ENCODE measurements at places on chromosomes 7 and 10.

GRCh38 chr7:155971180-155971770 lies 159.0 kb upstream of the SHH start:
- no peak for DNase-seq

DNA sequence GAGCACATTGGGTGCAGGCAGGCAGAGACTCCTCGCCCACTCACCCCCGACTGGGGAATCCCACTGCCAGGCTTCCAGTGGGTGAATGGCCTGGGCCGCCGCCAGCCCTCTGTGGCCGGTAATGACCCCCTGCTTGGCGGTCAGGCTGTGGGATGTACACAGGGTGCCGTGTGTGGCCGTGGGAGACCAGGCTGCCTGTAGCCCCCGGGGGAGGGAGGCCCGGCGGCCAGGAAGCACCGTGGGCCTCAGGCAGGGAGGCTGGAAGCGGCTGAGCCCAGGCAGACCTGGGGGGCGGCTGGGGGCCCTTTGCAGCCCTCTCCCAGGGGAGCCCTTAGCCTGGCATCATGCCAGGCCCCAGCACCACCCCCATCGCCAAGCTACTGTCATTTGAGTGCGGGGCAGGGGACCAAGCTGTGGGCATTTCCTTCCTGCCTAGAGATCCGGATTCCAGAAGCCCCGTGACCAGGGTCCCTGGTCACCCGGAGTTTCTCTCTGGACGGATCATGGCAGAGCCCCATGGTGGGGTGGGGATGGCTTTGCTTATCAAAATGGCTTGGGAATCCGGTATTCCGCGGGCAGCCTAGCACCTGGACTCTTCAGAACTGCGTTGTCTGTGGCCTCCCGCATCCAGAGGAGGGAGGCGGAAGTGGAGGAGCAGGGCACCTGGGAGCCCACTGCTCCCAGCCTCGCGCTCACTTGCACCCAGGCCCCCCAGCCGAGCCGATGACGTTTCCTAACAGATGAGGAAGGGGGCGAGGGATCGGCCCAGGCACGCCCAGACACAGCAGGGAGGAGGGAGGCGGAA lies 1.1 kb downstream of the TTYH3 start:
- DNase-seq, result peak; percentile 47

DNA sequence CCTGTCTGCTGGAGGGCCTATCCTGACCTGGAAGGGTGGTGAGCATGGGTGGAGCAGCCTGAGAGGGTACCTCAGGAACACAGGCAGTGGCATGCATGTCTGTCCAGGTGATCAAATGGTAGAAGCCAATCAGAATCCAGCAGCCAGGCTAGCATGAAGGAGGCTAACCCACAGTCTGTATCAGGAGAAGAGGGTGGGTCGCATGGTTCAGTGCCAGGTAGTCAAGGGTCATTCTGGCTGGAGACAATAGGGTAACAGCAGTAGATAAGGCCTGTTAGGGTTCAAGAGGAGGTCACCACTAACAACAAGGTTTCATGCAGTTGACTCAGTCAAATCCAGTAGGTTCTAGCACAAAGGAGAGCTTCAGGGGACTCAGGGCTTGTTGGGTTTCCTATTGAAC lies 10.4 kb downstream of the ALDH18A1 start:
- no peak for DNase-seq

- DNase-seq, result no peak
Observed at GRCh38 chr7:94623820-94624219, 32.1 kb downstream of the SGCE start.

DNA sequence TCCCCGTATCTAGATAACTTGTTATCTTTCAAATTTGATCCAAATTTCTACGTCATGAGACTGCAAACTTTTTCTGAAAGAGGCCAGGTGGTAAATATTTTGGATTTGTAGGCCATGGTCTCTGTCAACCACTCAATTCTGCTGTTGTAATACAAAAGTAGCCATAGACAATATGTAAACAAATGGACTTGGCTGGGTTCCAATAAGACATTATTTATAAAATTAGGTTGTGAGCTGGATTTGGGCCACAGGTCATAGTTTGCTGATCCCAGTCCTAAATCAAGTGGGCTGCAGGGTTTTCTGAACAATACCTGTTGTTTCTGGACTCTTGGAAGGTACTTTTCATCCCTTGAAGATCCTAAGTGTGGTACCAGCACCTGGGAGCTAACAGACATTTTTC lies 1178.0 kb downstream of the SORCS1 start:
- no peak for DNase-seq

GRCh38 chr10:117555863-117556262 lies 13.3 kb downstream of the EMX2 start:
- no peak for DNase-seq

DNA sequence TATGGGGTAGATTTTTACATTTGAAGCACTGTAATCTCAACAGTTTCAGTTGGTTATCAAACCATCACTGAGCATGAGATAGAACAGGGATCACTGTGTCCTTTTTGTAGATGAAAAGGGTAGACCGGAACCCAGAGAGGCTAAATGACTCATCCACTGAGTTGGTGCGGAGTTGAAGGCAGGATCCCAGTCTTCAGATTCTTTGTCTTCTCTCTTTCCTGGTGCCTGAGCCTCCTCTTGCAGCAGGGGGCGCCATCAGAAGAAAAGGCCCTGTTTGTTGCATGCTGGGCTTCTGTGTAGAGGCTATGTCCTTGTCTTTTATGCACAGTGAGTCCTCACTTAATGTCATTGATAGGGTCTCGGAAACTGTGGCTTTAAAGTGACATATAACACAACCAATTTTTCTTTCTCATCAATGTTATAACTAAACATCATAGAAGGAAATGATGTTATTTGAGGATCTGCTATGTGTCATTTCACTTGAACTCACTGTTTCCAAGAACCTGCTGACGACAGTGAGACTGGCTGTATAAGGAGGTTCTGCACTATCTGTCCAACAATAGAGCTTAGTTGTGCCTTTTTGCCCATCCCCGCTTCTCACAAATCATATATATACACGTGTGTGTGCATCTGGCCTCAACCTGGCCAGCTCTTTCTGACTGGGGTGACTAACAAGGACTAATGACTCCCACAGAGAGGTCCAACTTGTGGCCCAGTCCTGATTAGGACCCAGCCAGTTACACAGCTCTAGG lies 14.3 kb downstream of the ZNF282 start:
- peak; percentile 85 for DNase-seq

GRCh38 chr7:121085922-121086321 lies 97.4 kb downstream of the CPED1 start:
- no peak for DNase-seq

DNA sequence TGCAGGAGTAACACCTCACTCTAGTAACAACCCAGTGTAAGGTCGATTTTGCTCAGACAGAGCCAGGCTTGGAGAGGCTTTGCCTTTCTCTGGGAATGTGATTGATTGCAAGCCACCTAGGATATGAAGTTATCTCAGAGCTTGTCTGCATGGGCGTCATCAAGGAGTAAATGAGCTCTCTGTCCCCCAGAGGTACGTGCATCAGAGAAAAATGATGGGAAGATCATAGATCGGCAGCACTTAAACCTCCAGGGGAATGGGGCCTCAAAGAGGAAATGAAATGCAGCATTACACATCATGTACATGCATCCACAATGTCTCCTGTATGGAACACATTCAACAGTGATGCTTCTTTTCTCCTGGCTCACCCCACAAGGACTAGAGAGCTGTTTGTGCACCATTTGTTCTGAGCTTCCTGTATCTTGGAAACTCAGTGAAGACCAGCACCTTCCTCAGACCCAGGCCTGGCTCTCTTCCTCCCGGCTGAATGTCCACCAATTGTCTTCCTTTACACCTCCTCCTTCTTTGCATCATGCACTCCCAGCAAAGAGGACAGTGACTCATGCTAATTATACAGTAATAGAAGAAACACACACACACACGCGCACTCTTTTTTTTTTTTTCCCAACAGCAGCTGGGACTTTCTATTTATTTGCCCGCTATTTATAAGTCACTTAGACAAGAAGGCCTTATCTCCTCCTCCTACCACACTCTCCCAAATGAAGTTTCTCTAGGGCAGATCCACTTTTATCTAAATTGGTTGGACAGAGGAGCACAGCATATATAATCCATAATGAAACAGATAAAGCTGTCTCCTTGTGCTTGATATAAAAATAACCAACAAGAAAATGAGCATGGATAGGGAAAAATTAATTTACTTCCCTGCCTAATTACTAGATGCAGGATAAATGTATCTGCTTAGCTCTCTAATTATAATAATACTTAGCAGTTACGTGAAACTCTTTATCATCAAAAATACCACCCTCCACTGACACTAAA lies 990.7 kb downstream of the CCSER2 start:
- DNase-seq, result no peak

DNA sequence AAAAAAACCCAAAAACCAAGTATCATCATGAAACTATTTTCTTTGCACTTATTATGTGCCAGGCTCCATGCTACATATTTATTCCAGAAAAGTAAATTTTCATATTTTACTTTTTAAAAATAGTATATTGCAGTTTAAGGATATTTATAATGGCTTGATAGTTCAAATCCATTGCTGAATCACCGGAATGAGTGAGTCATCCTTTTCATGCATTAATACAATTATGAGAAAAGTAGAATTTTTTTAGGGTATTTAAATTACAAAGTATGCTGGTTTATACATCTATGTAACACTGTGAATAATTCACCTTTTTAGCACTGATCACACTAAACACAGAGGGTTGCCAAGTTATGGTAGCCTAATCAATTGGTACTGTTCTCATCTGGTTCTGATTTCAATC lies 54.3 kb downstream of the SLC16A9 start:
- no peak for DNase-seq

DNA sequence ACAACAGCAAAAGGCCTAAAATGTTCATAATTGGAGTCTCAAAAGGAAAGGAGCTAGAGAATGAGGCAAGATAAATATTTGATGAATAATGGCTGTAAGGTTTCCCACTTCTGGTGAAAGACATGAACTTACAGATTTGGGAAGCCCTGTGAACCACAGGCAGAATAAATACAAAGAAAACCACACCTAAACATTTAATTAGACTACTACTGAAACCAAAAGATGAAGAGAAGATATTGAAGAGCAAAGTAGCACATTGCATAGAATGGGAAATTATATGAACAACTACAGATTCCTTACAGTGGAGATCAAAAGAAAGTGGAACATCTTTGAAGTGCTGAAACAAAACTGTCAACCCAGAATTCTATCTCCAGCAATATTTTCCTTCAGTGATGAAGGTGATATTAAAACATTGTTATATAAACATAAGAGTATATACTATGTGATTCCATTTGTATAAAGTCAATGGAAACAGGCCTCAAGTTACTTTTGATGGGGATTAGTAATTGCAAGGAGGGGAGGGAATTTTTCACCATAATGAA lies 191.3 kb upstream of the KAT6B start:
- DNase-seq, result no peak

GRCh38 chr7:23261843-23262452 lies 15.4 kb downstream of the GPNMB start:
- peak; percentile 57 for DNase-seq

DNA sequence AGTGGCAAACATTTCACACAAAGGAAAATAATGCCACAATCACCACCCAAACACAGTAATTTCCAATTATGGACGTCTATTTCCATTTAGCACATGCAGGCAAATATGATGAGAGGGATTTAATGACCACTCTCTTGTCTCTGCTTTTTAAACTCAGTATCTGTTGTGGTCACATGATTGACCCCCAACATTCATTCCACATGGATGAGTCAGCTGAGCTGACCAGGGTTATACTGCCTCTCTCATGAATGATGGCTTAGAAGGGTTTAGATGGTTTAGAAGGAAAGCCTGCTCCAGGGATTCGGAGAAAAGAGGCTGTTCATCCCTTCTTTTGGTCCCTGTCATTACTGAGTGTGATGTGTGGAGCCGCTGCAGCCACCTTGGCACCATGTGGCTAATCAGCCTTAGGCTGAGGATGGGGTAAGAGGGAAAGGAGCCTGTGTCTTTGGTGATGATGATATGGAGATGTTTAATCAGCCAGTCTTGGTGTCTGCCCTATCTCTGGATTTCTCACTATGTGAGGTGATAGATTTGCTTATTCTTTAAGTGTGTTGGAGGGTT lies 38.2 kb upstream of the JAKMIP3 start:
- no peak for DNase-seq

- DNase-seq, result no peak
Observed at GRCh38 chr10:62912086-62912485, 95.9 kb upstream of the EGR2 start.

DNA sequence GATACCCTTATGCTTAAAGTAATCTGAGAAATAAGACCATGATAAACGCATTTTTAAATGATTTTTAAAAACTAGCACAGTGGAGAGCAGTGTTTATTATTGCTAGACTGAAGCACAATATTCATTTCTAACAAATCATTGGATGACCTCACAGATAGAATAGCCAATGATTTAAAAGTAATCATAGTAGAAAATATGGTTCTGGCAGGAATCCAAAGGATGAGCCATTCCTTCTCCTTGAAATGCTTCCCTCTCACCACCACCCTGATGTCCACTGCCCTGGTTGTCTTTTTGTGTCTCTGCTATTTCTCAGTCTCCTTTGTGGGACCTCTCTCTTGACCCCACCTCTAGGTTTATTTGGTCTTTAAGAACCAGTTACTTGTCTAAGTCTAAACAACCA lies 64.9 kb downstream of the PRKG1 start:
- no peak for DNase-seq

DNA sequence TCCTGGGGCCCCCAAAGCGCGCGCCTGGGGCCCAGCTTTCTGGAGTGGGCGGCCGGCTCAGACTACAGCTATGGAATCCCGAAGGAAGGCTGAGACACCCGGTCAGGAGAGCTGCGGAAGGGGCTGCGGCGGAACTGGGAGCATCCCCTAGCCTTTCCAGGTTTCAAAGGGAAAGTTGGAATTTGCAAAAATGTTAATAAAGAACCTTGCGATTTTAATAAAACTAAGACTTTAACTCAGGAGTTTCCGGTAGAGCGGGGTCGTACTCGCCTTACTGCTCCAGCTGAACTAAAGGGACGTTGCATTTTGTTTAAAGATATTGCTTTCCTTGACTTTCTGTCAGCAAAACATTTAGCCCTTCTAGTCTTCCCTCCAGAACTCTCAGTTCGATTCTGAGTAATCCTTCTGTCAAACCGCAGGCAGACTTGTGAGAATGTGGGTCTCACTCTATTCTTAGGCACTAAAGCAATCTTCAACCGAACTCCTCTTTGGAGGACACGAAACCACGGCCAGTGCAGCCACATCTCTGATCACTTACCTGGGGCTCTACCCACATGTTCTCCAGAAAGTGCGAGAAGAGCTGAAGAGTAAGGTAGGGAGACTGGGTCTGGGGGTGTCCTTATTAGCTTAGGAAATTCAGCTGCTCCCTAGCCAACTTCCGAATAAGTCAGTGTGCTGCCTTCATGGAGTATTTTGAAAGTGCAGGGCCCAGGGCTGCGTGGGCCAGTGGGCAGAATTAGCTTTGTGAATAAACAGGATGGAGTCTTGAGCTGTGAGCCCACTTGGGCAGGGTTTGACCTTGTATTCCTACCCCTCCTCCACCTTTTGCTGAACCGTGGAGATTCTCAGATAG lies 1.9 kb downstream of the CYP26A1 start:
- no peak for DNase-seq

- no peak for DNase-seq
Observed at GRCh38 chr10:98367604-98368451, 47.2 kb downstream of the PYROXD2 start.

DNA sequence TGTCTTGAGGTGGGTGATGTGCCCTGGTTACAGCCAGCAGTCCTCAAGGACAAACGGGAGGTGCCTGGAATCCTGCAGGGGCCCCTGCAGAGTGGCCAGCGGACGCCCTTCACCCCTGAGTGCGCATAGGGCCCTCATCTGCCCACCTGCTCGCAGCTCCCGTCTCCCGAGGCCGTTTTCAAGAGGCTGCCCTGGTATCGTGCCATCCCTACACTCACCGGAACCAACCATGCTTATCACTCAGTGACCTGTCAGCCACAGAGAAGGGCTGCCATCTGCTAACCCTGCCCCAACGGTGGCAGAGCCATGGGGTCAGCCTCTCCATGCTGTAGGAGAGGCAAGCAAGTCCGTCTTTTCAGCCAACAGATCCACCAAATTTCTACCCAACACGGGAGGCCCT lies 122.0 kb downstream of the FAM53B start:
- DNase-seq, result no peak

Data from stimulated activated CD4-positive, alpha-beta T cell treated with anti-CD3 and anti-CD28 coated beads, Interleukin-2, amount 100 ng/mL, for 48 hours (primary cell).